ENCODE measurements at places on chromosomes 1 and 21.

DNA sequence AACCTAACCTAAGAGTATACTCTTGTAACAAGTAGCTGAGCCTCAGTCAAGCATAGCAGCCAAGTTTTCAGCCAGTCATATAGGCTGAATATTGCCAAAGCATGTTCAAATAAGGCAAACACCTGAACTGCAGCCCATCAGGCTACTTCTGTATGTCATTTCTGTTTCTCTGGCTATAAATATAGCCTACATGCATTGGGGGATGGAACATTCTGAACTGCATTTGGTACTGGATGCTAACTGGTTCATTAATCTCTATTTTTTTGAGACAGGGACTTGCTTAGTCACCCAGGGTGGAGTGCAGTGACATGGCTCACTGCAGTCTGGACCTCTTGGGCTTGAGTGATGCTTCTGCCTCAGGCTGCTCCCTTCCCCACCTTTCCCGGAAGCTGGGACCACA is 37.3 kb downstream of the MAST2 start:
- DNase-seq: no peak

GRCh38 chr1:223629126-223629457 is 36.4 kb downstream of the CAPN8 start:
- DNase-seq: no peak

GRCh38 chr1:109104364-109105151 is 9.4 kb upstream of the ELAPOR1 start:
- DNase-seq: no peak

GRCh38 chr1:81118550-81118949 is 682.2 kb upstream of the ADGRL2 start:
- DNase-seq: no peak

GRCh38 chr1:1307261-1307922 is 338 bp downstream of the ACAP3 start:
- no peak for DNase-seq

DNA sequence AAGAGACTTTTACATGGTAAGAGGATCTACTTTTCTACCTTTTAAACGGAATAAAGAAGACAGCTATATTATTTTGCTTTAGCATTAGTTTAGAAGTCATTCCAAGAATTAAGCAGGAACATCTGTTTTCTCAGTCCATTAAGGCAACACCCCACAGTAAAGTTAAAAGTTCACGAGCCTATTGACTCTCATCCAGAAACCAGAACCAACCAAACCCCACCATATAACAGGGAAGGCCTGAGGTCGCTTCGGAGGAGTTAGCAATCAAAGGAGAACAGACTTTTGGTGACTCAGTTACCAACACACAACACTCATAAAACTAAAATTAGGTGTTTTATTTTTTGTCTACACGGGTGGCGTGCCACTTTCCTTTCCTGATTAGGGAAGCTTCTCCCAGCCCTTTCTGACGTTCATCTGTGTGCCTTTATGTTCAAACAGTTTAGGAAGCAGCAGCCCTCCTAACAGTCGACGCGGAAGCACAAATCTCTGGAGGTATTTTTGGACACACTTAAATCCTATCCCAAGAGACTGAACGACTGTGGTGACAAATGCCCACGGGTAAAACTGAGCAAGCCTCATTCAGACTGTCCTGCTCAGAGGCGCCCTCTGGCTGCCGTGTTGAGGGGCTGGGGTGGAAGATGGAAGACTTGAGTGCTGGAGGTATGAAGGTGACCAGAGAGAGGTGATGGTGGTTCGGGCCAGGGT is 8.6 kb upstream of the PLA2G2C start:
- peak; percentile 74 for DNase-seq

- peak; percentile 12 for DNase-seq
Observed at GRCh38 chr1:157496121-157496526, 56.2 kb downstream of the FCRL5 start.

- peak; percentile 32 for DNase-seq
Observed at GRCh38 chr1:15833069-15833679, 14.3 kb upstream of the SPEN start.

DNA sequence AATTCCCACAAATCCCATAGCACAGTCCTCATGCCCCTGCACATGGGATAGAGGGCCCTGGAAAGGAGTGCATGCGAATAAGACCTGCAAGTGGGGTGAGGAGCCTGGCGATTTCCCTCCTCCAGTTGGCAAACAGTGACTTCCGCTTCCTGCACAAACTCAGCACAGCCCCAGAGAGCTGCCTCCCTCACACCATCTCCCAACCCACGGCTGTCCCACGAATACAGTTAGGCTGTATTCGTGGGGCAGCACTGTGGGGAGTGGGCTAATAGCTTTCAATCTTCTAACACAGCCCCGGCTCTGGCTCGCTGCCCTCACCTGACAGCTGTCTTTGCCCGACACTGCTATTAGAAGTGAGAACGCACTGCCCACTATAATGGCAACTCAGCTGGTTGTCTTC is 28.2 kb upstream of the CNTN2 start:
- no peak for DNase-seq

DNA sequence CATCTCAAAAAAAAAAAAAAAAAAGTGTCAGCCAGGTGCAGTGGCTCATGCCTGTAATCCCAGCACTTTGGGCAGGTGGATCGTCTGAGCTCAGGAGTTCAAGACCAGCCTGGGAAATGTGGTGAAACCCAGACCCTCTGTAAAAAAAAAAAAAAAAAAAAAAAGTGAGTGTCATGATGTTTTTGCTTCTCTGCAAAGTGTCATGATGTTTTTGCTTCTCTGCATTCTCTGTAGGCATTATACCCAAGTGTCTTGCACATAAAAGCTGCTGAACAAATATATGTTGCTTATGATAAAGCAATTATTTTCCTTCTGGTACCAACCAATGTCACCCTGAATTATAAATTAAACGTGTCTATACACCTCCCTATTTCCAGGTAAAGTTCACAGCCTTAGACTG is 1.7 kb downstream of the ACBD6 start:
- DNase-seq: no peak

DNA sequence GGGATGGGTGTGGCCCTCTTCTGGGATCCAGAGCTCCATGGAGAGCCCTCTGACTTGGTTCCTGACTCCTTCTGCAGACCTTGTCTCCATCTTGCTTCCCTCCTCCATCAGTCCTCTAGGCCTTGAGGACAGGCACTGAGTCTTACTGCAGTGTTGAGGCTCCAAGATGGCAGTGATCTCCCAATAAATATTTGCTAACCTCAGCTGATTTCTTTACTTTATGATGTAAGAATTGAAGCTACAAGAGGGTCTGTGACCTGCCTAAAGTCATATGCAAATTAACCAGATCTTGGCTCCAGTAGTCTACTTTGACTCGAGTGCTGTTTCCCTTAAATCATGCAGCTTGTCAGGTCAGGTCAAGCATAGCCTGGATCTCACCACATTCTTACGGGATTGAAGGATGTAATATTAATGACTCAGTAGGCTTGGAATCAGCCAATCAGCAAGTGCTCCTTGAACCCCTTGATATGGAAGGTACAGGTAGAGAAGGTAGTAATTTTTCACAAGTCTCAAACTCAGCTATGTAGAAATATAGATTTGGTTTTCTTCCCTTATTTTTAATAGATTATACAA is 93.0 kb downstream of the CLIC6 start:
- DNase-seq: no peak

- DNase-seq: no peak
Observed at GRCh38 chr1:53337499-53337898, 9.6 kb upstream of the LRP8 start.

GRCh38 chr1:92538048-92538412 is 51.3 kb upstream of the GFI1 start:
- DNase-seq: peak; percentile 6
